T-helper 2 cell (primary cell): ENCODE measurements at places on chromosomes 4 and X.

GRCh38 chr4:184838249-184839074, 12.7 kb upstream of the ACSL1 start:
- no peak for DNase-seq

DNA sequence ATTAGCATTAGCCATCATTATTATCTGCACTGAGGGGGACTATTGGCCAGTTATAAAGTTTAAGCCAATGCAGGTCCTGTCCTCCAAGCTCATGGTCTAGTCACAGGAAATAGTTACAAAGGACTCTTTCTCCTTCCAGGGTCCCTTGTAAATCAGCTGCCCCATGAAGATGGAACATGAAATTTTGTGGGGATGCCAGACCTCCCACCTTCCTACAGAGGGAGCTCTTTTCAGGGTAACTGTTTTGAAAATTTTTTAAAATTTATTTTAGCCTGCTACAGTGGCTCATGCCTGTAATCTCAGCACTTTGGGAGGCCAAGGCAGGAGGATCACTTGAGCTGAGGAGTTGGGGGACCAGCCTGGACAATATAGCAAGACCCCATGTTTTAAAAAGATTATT, 124.4 kb upstream of the SLC34A2 start:
- no peak for DNase-seq

GRCh38 chrX:118839334-118839958, 15.8 kb downstream of the ZCCHC12 start:
- peak; percentile 11 for DNase-seq

GRCh38 chr4:109729718-109730618, at the start of gene PLA2G12A:
PLA2G12A (minus strand) TSS chr4:109730070; CDS start chr4:109729809, 261 bp downstream.
- peak; percentile 76 for DNase-seq

GRCh38 chr4:92812652-92813051, 508.9 kb downstream of the GRID2 start:
- DNase-seq: no peak

GRCh38 chrX:71998836-71999509, 88.3 kb downstream of the NHSL2 start:
- no peak for DNase-seq

DNA sequence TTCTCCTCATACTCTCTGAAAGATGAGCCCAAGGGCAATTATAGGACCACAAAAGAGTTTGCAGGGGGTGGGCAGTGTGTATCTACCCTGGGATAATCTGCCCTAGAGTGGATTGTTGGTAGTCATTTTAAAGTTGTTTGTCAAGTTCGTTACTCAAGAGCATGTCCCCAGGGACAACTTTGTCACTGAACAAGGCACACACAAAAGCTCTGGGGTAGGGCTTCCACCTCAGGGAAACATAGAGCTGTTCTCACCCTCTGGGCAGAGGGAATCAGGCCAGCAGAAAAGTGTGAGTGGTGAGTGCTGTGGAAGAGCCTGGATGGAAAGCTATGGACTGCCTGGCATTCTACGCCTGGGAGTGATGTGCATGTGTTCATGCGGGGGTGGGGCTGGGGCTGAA, 23.3 kb upstream of the LEF1 start:
- no peak for DNase-seq

DNA sequence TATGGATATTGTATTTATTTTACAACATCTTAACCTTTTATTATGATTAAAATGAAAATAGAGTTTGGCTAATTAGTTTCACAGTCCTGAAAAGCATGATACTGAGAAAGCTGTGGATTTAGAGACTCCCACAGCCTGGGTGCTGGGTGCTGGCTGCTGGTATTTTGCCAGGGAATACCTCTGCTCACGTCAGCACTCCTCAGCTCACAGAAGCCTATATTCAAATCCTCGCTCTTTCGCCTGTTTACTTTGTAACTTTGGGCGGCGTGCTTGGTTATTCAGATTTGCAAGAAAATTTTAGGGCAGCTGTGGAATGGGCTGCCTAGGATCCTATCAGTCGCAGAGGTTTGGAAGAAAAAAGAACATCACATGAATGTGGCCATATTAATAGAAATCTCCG, 261.8 kb downstream of the DCTD start:
- no peak for DNase-seq

- no peak for DNase-seq
These were observed 1393.1 kb upstream of the DIAPH2 start for GRCh38 chrX:95291561-95291960.

DNA sequence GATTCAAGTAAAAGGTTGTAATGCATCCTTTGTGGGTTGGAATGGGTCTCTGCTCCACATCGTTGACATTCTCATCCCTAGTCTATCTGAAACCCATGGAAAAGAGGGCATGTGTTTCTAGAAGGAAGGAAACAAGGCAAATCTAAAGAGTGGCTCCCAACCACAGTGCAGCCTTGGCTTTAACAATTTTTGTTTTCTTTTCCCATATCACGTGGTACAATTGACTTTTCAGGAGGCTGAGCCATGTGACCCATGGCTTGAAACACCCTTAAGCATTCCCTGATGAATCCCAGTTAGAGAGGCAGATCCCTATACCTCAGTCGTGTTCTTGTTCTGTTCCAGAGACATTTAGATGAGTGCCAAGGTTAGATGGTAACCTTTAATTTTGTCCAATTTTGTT, 12.8 kb downstream of the DCUN1D4 start:
- no peak for DNase-seq

- peak; percentile 3 for DNase-seq
These were observed 3.0 kb downstream of the RAP2C start for GRCh38 chrX:132216283-132216682.

- no peak for DNase-seq
These were observed 632 bp downstream of the CCSER1 start for GRCh38 chr4:90127706-90128345.

DNA sequence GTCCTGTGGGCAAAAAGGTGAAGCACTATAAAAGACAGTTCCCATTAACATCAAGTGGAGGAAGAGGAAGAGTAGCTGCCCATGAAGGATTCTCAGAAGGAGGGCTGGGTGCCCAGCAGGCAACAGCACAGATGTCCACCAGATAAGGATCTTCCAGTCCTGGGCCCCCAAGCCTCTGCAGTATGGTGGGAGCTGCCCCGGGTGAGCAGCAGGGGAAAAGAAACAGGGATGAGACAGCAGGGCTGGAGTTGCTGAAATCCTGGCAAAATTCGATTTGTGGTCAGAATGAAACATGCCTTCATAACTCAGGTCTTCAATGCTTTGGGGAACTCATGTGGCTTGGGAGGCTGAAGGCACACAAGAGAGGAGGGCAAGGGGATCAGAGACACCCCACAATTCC, 94.6 kb downstream of the RASL11B start:
- no peak for DNase-seq

DNA sequence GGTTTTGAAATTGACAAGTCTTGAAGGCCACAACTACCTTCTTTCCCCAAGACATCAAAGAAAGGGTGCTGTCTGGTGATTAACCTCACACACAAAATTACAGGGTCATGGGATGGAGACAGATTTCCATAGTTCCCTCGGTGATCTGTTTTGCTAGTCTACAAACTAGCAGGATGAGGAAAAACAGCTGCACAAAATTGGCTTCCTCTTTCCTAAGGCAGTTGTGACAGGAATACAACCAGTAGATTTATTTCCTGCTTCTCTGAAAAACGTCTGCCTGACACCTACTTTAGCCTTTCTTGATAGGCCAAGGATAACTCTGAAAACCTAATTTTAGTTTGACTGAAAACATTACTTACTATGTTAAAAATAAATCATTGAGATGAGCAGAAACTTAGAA, 39.6 kb downstream of the DKK2 start:
- no peak for DNase-seq

- DNase-seq: no peak
These were observed 47.3 kb downstream of the PJA1 start for GRCh38 chrX:69117876-69118526.

DNA sequence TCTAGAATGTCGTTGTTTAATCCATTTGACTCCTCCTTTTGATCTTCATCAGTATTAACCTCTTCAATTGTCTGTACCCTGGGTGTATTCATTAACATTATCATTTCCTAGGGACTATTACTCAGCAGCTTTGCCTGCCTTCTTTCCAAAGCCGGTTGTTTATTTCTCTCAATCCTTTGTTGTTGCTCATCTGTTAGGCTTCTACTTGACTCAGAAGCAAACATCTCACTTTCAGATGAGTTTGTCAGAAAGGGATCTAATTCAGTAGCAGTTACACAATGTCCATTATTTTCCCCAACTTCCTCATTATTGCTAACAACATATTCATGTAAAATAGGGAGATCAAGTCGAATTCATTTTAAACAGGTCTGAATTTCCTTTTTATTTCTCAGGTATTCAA, 22.1 kb upstream of the HSD17B10 start:
- DNase-seq: no peak

GRCh38 chr4:13865871-13866669, 238.5 kb upstream of the BOD1L1 start:
- DNase-seq: no peak

DNA sequence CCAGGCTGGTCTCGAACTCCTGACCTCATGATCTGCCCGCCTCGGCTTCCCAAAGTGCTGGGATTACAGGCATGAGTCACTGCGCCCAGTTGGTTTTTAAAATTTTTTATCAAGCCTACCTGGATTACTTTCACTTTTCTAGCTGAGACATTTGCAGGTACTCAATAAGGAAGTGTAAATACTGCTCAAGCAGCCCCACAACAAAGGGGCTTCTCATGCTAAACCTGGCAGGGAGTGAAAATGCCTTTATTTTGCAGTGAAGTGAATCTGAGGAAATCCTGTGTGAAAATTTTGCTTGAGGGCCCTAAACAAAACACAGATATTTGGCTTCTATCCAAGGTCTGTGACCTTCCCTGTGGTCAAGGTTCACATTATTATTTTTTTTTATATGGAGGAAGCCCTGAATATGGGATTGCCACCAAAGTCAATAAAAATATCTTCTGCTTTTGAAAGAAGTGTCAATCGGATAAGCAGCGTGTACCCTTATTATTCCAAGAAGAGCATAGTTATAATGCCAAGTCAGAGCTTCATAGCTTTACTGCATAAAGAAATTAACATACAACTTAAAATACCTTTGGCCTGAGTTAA, 481.0 kb downstream of the SH2D1A start:
- no peak for DNase-seq

GRCh38 chr4:175827516-175827915, 15.5 kb upstream of the GPM6A start:
- no peak for DNase-seq

- DNase-seq: no peak
These were observed 42.7 kb downstream of the CNOT6L start for GRCh38 chr4:77776182-77777134.
